Renal cortical epithelial cell (primary cell): ENCODE measurements at places on chromosomes 16 and 17. TPM values are rescaled to one million over a fixed set of nuclear protein-coding genes. Genes with fewer than 3 reads are reported as not detected.

- DNase-seq: no peak
Measured at GRCh38 chr16:8137606-8138005, 452.7 kb downstream of the TMEM114 start.

Gene AGRP
- not detected in 2 replicates for total RNA-seq

DNA sequence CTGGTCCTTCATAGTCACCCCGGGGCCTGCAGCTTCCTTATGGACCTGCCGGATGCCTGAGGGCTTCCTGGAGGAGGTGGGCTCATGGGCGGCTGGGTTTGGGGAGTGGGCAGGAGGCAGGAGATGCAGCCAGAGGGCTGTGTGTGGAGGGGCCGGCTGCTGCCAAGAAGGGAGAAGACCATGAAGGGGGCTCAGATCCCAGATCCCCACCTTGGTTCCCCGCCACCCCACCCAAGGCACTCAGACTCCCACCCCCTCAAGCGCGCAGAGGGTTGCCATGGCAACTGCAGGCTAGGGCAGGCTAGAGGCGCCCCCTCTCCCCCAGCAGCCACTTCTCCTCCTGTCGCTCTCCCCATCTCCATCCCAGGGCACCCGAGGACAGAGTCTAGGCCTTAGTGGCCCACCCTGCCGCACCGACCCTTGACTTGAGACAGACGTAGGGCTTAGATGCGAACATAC is 104.5 kb downstream of the CRLF3 start:
- no peak for DNase-seq

- no peak for DNase-seq
Measured at GRCh38 chr17:47789611-47790561, 31.7 kb downstream of the OSBPL7 start.

DNA sequence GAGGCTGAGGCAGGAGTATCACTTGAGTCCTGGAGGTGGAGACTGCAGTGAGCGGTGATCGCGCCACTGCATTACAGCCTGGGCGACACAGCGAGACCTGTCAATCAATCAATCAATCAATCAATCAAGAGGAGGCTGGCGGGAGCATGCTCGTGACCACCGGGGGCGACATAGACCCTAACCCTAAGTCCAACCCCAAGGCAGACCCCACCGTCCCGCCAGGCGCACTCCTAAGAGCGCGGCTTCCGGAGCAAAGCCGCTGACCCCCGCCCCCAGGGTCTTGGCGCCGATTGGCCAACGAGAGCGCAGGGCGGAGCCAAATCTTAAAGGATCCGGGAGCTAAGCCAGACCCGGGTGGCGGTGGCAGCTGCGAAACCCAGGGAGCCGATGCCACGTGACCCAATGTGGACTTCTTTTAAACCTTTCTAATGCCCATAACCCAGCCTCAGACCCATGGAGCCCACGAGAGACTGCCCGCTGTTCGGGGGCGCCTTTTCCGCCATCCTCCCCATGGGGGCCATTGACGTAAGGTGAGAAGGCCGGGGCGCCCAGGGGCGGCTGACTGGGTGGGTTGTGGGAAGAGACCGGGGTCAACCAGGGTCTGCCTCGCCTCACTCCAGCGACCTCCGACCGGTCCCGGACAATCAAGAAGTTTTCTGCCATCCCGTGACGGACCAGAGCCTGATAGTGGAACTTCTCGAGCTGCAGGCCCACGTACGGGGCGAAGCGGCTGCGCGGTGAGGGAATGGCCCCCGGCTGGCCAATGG is at the start of gene RANGRF:
Gene RANGRF (plus strand): TSS at position 335 of the 767 bp plus-strand sequence. CDS start 119 bp downstream, at position 454.
- DNase-seq: peak; percentile 69

Gene DBNDD1
- 14.4 and 24.2 TPM in 2 replicates for total RNA-seq

GRCh38 chr17:6910987-6911603 is 79.6 kb upstream of the TEKT1 start:
- peak; percentile 66 for DNase-seq

Gene DYNLRB2
- total RNA-seq: 7.2 TPM in 1 of 2 replicates, not detected in the other
